ENCODE measurements at places on chromosomes 7 and 10.

GRCh38 chr10:132663666-132664365, 122.1 kb downstream of the NKX6-2 start:
- no peak for DNase-seq

DNA sequence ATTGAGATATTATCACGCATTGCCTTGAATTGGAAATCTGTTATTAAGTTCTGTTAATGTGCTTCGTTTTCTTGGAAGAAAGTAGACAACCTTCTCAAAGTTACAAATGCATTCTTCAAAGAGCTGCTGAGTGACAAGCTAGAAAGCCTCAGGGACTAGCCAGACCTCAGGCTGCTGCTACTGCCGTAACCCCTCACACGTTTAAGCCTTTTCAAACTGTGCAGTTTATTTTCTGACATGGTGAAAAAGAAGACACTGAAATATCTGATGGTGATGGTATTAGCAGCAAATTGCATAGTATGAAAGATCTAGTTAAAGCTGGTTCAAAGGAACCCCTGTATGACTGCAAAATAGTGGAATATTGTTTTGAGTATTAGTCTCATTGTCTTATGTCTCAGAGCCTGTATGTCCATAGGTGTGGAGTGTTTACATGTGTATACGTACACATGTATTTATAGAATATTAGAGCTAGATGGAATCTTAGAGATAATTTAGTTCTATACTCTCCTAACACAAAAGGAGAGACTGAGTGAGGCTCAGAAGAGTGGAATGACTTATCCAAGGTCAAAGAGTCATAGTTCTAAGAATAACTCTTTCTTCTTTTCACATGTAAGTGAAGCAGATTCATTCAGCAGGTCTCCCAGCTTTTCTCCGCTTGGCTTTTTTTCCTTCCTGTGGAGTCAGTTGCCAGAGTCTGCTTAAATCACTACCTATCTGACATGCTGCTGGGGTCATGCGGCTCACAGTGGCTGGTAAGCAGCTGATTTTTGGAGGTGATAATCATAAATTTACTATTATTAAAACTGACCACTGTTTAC, 431.9 kb downstream of the PLXDC2 start:
- DNase-seq: peak; percentile 8

- no peak for DNase-seq
Observed at GRCh38 chr10:89153116-89153515, 54.0 kb downstream of the CH25H start.

DNA sequence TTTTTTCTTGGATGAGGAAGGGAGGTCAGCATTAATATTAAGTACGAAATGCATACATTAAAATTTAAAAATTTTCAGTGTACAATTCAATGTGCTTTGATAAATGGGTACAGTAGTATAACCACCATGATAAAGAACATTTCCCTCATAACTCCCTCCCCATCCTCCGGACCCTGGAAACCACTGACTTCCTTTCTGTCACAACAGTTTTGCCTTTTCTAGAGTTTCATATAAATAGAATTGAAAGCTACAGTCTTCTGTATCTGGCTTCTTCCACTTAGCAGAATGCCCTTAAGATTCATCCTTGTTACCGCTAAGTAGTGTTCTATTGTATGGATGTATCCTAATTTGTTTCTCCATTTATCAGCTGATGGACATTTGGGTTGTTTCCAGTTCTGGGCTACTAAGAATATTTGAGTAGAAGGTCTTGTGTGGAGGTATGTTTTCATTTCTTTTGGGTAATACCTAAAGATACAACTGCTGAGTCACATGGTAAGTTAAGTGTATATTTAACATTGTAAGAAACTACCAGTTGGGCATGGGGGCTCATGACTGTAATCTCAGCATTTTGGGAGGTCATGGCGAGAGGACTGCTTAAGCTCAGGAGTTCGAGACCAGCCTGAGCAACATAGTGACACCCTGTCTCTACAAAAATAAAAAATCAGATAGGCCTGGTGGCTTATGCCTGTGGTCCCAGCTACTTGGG, 30.8 kb downstream of the ABI1 start:
- DNase-seq: no peak

DNA sequence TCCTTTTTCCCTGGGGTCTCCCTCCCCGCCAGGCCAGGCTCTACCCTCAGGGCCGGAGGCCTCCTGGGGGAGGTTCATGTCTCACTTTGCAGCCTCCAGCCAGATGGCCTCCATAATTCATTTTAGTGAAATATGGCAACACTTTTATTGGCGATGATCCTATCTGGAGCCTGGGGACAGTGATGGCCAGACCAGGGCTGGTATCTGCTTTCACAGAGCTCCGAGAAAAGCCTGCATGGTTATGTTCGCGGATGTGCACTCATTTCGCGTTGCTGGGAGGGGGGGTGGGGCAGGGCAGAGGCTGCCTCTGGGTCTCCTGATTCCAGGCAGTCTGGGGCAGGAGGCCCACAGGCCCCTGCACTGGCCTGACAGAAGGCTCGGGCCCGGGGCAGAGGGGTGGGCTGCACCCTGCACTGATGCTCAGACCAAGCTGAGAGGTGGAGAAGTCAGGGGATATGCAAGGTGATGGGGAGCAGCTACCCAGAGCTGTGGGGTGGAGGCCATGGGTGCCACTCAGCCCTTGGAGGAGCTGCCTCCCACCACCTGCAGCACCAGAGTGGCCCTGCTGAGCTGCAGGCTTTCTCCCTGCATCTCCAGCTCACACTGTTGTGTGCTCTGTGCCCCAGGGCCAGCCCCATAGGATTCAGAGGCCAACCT, 85.3 kb upstream of the RET start:
- no peak for DNase-seq

- DNase-seq: no peak
Observed at GRCh38 chr10:127073666-127074065, 122.7 kb downstream of the INSYN2A start.

- DNase-seq: peak; percentile 61
Observed at GRCh38 chr7:76515999-76516443, 5.7 kb downstream of the UPK3B start.

DNA sequence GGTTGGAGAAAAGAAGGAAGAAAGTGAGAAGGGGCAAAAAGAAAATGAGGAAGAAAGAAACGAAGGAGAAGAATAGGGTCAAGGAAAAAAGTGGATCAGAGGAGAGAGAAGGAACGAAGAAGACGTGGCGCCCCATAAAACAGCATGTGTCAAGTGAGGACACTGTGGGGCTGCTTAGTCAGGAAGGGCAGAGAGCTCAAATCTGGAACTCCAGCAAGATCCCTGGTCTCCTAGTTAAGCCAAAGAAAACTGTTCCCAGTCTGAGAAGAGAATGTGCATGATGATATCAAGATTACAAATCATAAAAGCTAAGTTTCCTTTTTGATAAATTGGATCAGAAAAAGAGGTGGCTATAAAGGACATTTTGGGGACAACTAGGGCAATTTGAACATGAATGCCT, 33.0 kb downstream of the CREB3L2 start:
- no peak for DNase-seq

DNA sequence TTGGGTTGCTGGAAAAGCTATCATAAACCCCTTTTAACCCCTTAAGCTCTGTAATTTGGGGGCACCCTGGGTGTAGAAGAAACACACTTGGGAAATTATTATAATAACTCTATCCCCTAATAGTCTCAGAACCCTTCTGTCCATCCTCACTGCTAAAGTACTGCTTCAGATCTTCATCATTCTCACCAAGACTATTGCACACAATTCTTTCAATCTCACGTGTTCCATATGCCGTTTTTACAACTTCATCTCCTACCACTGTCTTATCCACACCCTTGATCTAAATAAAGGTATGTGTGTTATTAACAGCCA, 15.8 kb downstream of the ANKRD22 start:
- DNase-seq: no peak

DNA sequence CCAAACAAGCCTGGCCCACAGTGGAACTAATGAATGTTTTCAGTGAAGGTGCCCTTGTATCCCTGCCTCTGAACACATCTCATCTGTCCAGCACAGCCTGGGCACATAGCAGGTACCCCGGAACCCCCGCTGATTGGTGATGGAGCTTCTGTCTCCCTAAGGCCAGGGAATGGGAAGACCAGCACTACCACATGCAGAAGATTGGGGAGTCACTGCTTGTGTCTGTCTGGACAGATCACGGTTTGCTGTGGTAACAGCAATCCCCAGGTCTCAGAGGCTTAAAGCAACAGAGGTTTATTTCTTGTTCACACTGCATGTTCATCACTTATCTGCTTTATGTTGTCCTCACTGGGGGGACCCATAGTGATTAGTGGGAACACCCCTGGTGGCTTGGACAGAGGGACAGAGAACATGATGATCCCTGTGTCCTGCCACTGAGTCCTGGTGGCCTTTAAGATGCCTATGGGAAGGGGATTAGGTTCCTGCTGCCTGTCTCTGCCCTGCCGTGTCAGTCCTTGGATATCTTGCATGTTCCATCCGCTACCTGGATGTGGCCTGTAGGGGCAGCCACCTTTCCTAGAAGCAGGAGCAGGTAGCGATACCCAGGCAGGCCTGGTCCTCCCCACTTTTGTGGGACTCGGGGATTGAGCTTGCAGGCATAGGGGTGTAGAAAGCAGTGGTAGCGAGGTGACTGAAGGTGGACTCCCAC, 3.6 kb downstream of the TSPAN14 start:
- DNase-seq: no peak

GRCh38 chr7:26423436-26423835, 131.8 kb downstream of the SNX10 start:
- no peak for DNase-seq

DNA sequence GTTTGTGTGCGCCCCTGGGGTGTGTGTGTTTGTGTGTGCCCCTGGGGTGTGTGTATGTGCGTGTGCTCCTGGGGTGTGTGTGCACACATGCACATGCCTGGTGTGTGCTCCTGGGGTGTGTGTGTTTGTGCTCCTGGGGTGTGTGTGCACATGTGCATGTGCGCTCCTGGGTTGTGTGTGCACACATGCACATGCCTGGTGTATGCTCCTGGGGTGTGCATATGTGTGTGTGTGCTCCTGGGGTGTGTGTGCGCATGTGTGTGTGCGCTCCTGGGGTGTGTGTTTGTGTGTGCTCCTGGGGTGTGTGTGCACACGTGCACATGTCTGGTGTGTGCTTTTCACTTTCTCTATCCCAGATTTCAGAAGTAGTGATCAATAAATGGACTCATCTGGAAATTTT, 321.0 kb downstream of the WDR37 start:
- DNase-seq: no peak

GRCh38 chr10:66144016-66144415, 781.8 kb upstream of the LRRTM3 start:
- DNase-seq: no peak

- DNase-seq: no peak
Observed at GRCh38 chr7:106205621-106206222, 79.1 kb downstream of the NAMPT start.

DNA sequence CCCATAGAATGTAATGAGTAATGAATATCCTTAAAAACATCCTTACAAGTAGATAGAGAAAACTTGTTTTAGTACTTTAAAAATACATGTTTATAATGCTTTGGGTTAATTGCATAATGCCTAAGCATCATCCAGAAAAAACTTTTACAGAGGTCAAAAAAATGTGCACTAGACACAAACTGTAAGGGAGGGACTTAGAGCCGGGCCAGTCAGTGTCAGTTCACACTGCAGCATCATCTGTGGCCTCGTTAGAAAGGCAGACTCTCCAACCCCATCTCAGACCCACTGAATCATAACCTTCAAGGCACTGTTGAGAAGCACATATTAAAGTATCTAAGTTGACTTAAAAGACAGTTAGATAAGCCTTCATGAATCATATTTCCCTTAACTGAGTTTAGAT, 230.1 kb upstream of the PRPS1L1 start:
- no peak for DNase-seq

- peak; percentile 66 for DNase-seq
Observed at GRCh38 chr7:92835261-92835850, 1.0 kb downstream of the CDK6 start.

GRCh38 chr10:102504179-102504975, 605 bp downstream of the SUFU start:
- DNase-seq: no peak

- DNase-seq: no peak
Observed at GRCh38 chr10:112672706-112673105, 225.7 kb downstream of the VTI1A start.

- DNase-seq: no peak
Observed at GRCh38 chr10:24952707-24953645, 570 bp upstream of the PRTFDC1 start.

DNA sequence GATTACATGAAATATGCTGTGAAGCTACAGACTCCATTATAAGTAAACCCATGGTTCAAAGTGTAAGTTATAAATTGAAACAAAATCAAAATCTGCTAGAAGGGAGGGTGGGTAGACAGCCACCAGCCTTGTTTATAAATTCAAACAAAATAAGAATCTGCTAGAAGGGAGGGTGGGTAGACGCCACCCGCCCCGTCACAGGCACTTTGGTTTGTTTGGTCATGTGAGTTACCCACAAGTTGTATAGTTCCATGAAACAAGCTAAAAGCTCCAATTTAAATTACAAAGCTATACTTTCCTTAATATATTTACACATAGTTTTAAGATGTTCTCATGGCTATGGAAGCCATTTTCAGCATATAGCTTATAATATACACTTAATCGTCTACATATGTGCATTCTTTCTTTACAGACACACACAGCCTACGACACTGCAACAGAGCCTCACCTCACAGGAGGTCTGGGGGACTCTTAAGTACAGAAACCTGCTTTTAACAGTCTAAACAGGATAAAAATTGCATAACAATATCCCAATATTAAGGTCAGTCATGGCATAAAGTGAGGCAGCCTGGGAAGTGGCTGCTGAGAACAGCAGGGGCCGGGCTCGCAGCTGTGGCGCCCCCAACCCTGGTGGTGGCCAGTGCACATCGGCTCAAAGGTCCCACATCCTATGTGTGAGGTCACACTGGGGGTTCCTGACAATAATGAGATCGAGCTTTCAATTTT, 28.1 kb upstream of the NCAPG2 start:
- no peak for DNase-seq

GRCh38 chr7:98322331-98323270, 41.1 kb downstream of the BRI3 start:
- no peak for DNase-seq

DNA sequence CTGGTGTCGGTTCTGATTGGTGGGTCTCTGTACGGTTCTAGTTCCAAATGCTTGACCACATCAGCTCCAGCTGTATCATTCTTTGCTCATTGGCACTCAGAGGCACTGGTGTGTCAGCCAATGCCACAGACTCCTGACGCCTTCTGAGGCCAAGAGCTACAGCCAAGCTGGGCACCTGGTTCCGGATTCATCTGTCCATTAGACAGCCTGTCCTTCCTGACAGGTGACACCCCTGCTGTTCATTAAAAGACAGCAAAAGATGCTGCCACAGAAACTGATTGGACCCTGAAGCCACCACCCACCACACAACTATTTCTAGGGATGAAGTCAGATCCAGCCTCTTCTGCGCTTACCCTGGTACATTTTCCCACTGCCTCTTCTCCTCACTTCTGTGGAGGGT, 35.6 kb downstream of the COL13A1 start:
- DNase-seq: no peak

GRCh38 chr10:21015851-21016250, 118.7 kb upstream of the NEBL start:
- DNase-seq: no peak
